ENCODE measurements at places on chromosomes 3 and 15.

DNA sequence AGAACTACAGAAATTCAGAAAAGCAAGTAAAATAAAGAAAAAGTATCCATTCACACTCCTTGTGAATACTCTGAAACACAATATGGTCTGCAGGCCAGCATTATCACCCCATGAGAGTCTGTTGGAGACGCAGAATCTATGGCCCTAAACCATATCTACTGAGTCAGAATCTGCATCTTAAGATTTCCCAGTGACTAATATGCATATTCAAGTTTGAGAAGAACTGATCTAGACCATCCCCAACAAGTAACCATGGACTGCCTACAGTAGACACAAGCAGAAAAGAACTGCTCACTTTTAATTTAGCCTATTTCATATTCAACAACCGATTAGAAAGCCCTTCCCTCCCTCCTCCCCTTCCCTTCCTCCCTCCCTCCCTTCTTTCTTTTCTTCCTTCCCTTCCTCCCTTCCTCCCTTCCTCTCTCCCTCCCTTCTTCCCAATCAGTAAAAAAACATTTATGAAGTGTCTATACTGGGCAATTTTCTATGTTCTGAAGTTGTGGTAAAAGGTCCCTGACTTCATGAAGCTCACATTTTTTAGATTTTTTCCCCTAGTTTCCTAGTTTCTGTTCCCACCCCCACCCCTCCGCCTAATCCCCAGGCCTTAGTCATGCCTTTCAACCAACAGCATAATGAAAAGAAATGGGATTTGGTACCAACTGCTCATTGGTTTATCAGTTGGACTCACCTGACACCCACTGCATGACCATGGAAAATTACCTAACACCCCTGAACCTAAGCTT is 125.2 kb downstream of the CNTN3 start:
- DNase-seq = no peak

DNA sequence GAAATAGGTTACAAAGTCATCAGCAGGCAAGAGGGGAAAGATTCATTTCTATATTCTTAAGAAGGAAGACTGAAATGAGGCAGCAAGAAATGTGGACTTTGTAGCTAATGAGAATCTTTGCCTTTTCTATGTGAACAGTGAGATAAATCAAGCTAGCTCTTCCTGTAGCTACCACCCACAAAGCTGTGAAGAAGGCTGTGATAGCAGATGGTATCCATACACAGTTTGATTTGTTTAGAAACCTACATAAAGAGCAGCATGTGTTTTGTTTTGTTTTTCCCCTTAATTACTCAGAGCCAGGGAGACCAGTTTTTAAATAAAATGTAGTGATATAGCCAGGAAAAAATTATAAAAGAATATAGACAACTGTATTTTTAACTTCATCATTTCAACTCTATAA is 45.5 kb downstream of the TEX9 start:
- no peak for DNase-seq

DNA sequence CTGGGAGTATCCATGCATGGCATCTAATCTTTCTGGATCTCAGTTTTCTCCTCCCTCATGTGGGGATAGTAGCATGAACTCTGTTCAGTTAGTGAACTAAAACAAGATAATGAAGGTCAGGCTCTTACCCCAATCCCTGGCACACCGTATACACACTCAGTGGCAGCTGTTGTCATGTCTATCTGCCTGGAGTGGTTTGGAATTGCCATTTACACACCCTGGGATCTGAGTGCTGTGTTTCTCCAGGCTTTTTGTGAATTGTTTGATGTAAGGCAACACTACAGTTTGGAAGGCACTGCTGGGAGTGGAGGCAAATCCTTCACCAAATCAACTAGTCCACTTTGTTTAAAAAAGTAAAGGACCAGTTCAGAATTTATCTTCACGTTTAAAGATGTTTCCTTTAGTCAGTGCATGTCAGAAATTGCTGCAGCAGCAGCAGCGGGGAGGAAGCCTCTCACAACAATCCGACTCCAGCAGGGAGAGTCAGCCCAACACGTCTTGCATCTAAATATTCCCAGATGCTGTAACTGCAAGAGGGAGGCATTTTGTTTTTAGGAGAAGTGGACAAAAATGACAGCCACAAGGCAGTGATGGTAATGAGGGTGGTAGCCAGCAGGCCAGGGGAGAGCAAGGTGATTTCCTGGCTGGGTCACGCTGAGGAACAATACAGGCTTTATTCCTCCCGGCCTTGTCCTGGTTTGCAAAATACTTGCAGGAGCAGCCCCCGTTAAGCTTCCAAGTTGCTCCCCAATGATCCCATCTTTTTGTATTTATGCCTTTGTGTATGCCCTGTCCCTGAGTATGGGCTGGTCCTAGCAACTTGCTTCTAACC is 128.5 kb upstream of the LRIG1 start:
- no peak for DNase-seq

DNA sequence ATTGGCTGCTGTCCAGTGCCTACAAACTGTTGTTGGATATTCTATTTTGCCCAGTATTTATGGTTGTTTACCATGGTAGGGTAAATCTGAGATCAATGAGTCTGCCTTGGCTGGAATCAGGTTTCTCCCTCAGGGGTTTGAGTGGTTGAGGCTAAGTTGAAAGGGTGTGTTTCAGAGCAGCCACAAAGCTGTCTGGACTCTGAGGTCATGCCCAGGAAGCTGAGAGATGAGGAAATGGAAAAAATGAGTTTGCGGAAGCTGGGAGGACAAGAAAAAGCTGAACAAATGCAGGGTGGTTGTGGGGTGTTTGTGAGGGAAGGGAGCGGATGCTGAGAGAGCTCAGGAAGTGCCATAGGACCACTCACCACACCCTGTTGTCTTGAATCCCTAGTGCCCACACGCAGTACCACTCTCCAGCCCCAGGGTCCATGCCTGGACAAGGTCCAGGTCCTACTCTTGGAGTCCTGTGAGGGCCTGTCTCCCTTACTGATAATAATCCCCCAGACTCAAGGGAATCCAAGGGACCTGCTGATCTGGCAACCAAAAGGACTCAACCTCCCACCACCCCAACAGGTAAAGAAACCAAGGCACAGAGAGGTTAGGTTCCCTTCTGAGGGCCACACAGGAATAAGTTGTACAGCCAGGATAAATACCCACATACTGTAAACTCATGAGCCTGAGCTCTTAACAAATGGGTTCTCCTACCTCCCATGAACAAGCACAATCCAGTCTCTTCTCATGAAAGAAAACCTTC is 81.6 kb downstream of the PPCDC start:
- DNase-seq = peak; percentile 85

DNA sequence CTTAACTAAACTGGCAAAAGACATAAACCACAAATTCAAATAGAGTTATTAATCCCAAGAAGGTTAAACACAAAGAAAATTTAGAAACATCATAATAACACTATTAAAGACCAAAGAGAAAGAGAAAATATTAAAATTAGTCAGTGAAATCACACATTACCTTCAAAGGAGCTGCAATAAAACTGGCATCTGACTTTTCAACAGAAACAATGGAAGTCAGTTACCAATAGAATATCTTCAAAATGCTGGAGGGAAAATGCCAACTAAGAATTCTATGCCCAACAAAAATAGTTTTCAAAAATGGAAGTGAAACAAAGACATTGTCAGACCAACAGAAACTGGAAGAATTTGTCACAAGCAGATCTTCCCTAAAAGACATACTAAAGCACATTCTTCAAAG is 68.7 kb upstream of the RNF7 start:
- no peak for DNase-seq

Data from brain microvascular endothelial cell (primary cell).